Keratinocyte (primary cell): ENCODE measurements at places on chromosomes 3 and 15. TPM values are rescaled to one million over a fixed set of nuclear protein-coding genes. Genes with fewer than 3 reads are reported as not detected.

GRCh38 chr15:87403973-87404372 is 852.6 kb downstream of the NTRK3 start:
- H3K36me3 ChIP-seq, result no peaks in the 10 kb centered on the region

DNA sequence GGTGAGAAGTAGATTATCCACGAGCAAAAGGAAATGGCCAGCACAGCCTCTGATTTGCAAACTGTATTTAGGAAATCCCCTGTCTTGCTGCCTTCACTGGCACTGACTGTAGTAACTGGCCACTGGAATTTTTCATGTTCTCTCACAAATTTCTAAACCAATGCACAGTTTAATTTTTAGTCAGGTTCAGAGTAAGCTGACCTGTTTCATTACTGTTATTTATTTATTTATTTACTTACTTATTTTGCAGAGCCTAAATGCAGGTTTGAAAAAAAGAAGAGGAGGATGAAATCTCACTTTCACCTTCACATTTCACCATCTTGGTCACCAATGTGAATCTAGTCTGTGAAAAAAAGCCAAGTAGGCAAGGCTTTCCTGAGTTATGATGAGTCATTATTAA is 291.0 kb downstream of the PLOD2 start:
- no peak overlapping the region for H3K4me3 ChIP-seq
- no peak for DNase-seq
- H3K36me3 ChIP-seq, result no peaks in the 10 kb centered on the region

DNA sequence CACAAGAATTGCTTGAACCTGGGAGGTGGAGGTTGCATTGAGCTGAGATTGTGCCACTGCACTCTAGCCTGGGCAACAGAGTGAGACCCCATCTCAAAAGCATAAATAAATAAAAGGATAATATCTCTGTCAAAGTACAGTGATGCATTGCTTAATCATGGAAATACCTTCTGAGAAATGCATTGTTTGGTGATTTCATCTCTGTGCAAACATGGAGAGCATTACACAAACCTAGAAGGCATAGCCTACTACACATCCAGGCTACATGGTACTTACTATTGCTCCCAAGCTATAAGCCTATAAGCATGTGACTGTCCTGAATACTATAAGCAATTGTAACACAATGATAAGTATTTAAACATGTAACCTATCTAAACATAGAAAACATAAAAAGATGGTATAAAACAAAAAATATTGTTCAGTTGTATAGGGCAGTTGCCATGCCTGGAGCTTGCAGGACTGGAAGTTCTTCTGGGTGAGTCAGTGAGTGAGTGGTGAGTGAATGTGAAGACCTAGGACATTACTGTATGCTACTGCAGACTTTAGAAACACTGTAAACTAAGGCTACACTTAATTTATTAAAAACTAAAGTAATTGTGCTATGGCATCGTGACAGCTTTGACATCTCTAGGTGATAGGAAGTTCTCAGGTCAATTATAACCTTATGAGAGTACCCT is 93.6 kb upstream of the SNRPN start:
- H3K27me3 ChIP-seq, result no peaks in the 10 kb centered on the region
- no peaks in the 10 kb centered on the region for H3K36me3 ChIP-seq
- no peaks in the 10 kb centered on the region for H3K4me1 ChIP-seq

Gene CHST13
- polyA plus RNA-seq, result not detected in 3 replicates

Gene GPR156
- 0.08 to 0.24 TPM (median 0.17 TPM) in 3 replicates for polyA plus RNA-seq

Gene COL6A5
- not detected in 3 replicates for polyA plus RNA-seq

Gene CLDN11
- polyA plus RNA-seq, result 0.12 to 0.23 TPM (median 0.14 TPM) in 3 replicates

Gene MESP2
- 0.16 to 0.39 TPM (median 0.22 TPM) in 3 replicates for polyA plus RNA-seq

Gene COPB2
- 114 to 149 TPM (median 114 TPM) in 3 replicates for polyA plus RNA-seq
